ENCODE measurements at places on chromosomes 3 and 15. TPM values are rescaled to one million over a fixed set of nuclear protein-coding genes. Genes with fewer than 3 reads are reported as not detected.

Gene ILDR1
- total RNA-seq = 5.4 TPM

Gene DYNC1LI1
- total RNA-seq = 43.8 TPM

Gene SCN5A
- 4.2 TPM for total RNA-seq

Gene LIPC
- total RNA-seq = 5.9 TPM

Gene MOBP
- total RNA-seq = not detected

Gene ATR
- 20.3 TPM for total RNA-seq

DNA sequence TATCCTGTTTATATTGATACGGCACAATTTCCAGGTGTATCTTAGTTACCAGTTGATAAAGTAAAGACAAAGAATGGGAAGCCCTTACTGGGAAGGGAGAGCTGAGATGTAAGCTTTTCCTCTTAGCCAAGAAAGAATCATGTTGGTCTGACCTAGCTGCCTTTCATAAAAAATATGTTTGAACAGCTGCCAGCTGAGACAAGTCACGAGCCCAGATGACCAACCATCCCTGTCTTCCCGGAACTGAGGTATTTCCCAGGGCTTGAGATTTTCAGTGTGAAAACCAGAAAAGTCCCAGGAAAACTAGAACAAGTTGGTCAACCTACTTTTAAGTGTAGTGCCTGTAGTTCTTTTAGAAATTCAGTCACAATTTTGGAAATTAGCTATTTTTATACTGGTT is 3.6 kb upstream of the MYH15 start:
- no peak overlapping the region for H3K4me3 ChIP-seq
- no peak for DNase-seq
- H3K36me3 ChIP-seq = no peaks in the 10 kb centered on the region
- H3K4me1 ChIP-seq = peaks cover 7% of the 10 kb centered on the region

- H3K27ac ChIP-seq = no peak overlapping the region
- H3K4me3 ChIP-seq = no peak overlapping the region
- H3K4me1 ChIP-seq = peaks cover 13% of the 10 kb centered on the region
- peaks cover 34% of the 10 kb centered on the region for H3K27me3 ChIP-seq
Measured at GRCh38 chr15:93362203-93362602, 273.2 kb upstream of the RGMA start.

DNA sequence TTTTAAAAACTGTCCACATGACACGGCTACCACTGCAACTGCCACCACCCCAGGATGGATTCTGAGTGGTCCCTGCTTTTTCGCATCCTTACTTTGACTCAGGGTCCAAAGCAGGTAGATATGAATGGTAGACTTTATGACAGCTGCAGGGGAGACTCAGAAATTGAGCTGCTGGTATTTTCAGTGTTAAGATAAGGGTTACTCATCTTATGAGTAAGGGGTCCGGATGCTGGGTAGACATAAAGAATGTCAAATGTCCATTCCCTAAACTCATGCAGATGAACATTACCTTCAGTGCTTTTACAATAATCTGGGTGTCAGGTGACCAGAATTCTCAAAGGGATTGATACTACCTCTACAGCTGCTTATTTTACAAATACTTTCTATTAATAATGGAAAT is 25.9 kb upstream of the BBX start:
- peaks cover 1% of the 10 kb centered on the region for H3K36me3 ChIP-seq
- H3K27ac ChIP-seq = no peak overlapping the region
- peaks cover 2% of the 10 kb centered on the region for H3K4me1 ChIP-seq
- no peak for DNase-seq
- H3K27me3 ChIP-seq = peaks cover 4% of the 10 kb centered on the region

- peaks cover 12% of the 10 kb centered on the region for H3K36me3 ChIP-seq
- no peak overlapping the region for H3K4me3 ChIP-seq
- no peak overlapping the region for H3K27ac ChIP-seq
- H3K27me3 ChIP-seq = no peaks in the 10 kb centered on the region
Measured at GRCh38 chr3:197083486-197083885, 53.9 kb upstream of the MELTF start.

DNA sequence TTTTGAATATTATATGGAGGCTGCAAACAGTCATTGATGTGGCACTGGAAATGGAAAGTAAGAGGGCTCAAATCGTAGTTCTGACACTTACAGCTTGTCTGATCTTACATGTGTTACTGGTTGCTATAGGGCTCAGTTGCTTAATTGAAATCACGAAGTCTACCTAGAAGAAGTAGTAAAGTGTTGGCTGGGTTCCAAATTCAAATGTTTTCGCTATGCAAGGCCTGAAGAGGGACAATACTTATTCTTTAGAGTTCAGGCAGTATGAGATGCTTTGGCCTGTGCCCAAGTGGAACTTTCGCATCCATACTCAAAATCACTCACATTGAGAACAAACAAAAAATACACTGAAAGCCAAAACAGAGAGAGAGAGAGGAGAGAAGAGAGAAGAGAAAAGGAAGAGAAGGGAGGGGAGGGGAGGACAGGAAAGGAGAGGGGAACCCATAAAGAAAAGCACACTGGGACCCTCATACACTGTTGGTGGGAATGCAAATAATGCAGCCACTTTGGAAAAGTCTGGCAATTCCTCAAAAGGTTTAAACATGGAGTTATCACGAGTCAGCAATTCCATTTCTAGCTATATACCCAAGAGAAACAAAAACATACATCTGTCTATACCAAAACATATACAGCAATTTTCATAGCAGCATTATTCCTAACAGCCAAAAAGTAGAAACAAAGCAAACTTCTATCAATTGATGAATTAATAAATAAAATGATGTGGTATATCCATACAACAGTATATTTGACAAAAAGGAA is 2.9 kb upstream of the FXR1 start:
- peak overlapping the region; percentile 18 for H3K4me3 ChIP-seq
- H3K27ac ChIP-seq = no peak overlapping the region
- no peaks in the 10 kb centered on the region for H3K36me3 ChIP-seq
- H3K27me3 ChIP-seq = no peaks in the 10 kb centered on the region
- DNase-seq = no peak
- H3K4me1 ChIP-seq = peaks cover 14% of the 10 kb centered on the region

- DNase-seq = no peak
- H3K4me1 ChIP-seq = peaks cover 6% of the 10 kb centered on the region
- H3K4me3 ChIP-seq = no peak overlapping the region
Measured at GRCh38 chr3:171417813-171418212, 42.4 kb downstream of the TNIK start.

- H3K4me3 ChIP-seq = no peak overlapping the region
- no peak overlapping the region for H3K27ac ChIP-seq
- no peaks in the 10 kb centered on the region for H3K4me1 ChIP-seq
- no peak for DNase-seq
Measured at GRCh38 chr3:191244242-191244867, 45.3 kb downstream of the OSTN start.

GRCh38 chr3:58154626-58155449 is 55.9 kb downstream of the DNASE1L3 start:
- no peaks in the 10 kb centered on the region for H3K4me1 ChIP-seq
- H3K27me3 ChIP-seq = no peaks in the 10 kb centered on the region
- no peak for DNase-seq
- peaks cover 16% of the 10 kb centered on the region for H3K36me3 ChIP-seq

DNA sequence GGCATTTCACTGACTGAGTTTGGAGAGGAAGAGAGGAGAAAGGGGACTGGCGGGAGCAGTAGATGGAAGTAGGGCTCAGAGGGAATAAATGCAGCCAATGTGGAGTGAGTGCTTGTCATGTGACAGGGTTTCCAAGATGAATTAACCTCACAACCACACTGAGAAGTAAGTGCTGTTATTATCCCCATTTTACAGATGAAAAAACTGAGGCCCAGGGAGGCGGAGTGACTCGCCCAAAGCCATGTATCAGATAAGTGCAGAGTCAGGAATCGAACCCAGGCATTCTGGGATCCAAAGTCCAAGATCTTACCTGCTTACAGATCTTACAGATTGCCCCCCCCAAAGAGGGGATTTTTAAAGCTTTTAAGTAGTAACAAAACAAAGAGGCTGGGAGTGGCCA is 207.2 kb downstream of the SHQ1 start:
- DNase-seq = no peak
- H3K4me1 ChIP-seq = peaks cover 9% of the 10 kb centered on the region
- H3K36me3 ChIP-seq = no peaks in the 10 kb centered on the region
- no peak overlapping the region for H3K27ac ChIP-seq
- peaks cover 3% of the 10 kb centered on the region for H3K27me3 ChIP-seq

GRCh38 chr3:14536055-14536815 is 3.9 kb downstream of the GRIP2 start:
- no peak overlapping the region for H3K4me3 ChIP-seq
- H3K36me3 ChIP-seq = no peaks in the 10 kb centered on the region
- H3K27ac ChIP-seq = no peak overlapping the region
- H3K4me1 ChIP-seq = no peaks in the 10 kb centered on the region
- DNase-seq = no peak

GRCh38 chr3:8882642-8883041 is 80.6 kb downstream of the RAD18 start:
- DNase-seq = no peak
- H3K27ac ChIP-seq = no peak overlapping the region
- peaks cover 10% of the 10 kb centered on the region for H3K36me3 ChIP-seq
- H3K4me1 ChIP-seq = peaks cover 8% of the 10 kb centered on the region

- no peak for DNase-seq
- no peak overlapping the region for H3K27ac ChIP-seq
- H3K4me3 ChIP-seq = no peak overlapping the region
- no peaks in the 10 kb centered on the region for H3K36me3 ChIP-seq
- H3K4me1 ChIP-seq = no peaks in the 10 kb centered on the region
- H3K27me3 ChIP-seq = no peaks in the 10 kb centered on the region
Measured at GRCh38 chr3:52146811-52147210, 7.4 kb downstream of the POC1A start.

DNA sequence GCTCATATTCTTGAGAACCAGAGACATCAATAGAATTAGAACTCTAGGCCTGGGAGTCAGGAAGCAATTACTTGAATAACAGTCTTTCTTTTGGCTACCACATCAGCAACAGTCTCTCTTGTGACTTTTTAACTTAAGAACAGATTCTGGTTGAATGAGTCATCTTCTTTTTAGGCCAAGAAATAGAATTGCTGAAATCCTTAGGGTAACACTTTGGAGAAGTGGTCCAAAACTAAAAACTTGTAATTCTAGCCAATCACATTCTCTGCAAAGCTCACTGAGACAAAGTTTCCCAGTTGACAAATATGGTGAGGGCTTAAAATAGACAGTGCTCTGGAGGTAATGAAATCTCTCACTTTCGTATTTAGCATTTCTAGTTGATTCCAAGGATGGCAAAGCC is 238.0 kb downstream of the SHOX2 start:
- H3K4me3 ChIP-seq = no peak overlapping the region
- no peaks in the 10 kb centered on the region for H3K36me3 ChIP-seq
- no peaks in the 10 kb centered on the region for H3K27me3 ChIP-seq
- DNase-seq = no peak

DNA sequence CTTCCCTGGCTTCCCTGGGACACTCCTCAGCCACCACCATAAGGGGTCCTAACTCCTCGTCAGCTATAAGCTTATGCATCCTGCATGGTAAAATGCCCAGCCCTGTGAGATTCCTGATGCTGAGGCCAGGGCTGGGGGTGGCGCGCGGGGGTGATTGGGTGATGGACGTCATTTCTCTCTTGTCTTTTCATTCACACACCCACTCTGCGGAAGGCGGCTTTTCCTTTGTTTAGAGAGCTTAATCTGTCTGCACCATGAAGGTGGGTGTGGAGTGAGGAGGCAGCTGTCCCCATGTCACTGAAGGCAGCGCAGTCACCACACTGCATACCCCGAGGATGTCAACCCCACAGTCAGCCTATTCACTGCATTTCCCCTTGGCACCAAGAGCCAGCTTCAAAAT is 110.0 kb upstream of the NSMCE3 start:
- no peaks in the 10 kb centered on the region for H3K27me3 ChIP-seq
- no peaks in the 10 kb centered on the region for H3K4me1 ChIP-seq
- no peaks in the 10 kb centered on the region for H3K36me3 ChIP-seq
- H3K27ac ChIP-seq = no peak overlapping the region

- no peaks in the 10 kb centered on the region for H3K4me1 ChIP-seq
- DNase-seq = no peak
- no peaks in the 10 kb centered on the region for H3K36me3 ChIP-seq
- H3K27ac ChIP-seq = no peak overlapping the region
Measured at GRCh38 chr3:76497636-76498035, 542.3 kb upstream of the ROBO2 start.

DNA sequence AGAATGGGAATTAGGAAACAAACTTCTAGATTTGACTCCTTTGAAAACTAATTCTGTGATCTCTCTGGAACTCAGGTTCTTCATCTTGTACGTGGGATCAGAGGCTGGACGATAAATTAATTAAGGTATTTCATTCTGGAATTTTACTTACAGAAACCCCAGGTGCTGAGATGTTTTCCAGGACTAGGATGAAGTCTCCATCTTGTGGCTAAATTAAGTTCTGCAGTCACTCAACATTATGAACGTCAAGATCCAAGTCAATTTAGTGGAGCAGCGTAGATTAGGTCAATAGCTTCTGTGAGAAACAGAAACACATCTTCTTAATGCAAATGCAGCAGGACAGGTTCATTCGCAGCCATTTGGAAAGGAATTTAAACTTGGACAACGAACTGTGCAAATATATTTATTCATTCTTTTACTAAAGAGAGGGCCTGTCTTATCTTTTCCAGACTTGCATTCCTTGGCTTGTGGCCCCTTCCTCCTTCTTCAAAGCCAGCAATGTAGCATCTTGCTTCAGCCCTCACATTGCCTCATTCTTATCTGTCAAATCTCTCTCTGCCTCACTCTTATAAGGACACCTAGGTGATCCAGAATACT is 26.7 kb upstream of the TMC3 start:
- no peaks in the 10 kb centered on the region for H3K27me3 ChIP-seq
- no peaks in the 10 kb centered on the region for H3K36me3 ChIP-seq
- DNase-seq = no peak
- H3K4me1 ChIP-seq = peaks cover 4% of the 10 kb centered on the region

- no peaks in the 10 kb centered on the region for H3K36me3 ChIP-seq
- DNase-seq = peak; percentile 51
- H3K4me1 ChIP-seq = peaks cover 7% of the 10 kb centered on the region
- H3K27ac ChIP-seq = peak within 1 kb of the TSS; percentile 86
- peak within 1 kb of the TSS; percentile 74 for H3K4me3 ChIP-seq
Measured at GRCh38 chr3:127628788-127629466, at the start of gene PODXL2. PODXL2 (plus strand) TSS chr3:127629185; CDS start chr3:127629220, 35 bp downstream.

All from progenitor cell of endocrine pancreas (in vitro differentiated cells).